ENCODE measurements at places on chromosomes 11 and 22.

- DNase-seq = no peak
Measured at GRCh38 chr11:126634963-126635362, 279.5 kb downstream of the ST3GAL4 start.

- peak; percentile 82 for DNase-seq
Measured at GRCh38 chr11:95067039-95067840, 521 bp downstream of the SRSF8 start.

DNA sequence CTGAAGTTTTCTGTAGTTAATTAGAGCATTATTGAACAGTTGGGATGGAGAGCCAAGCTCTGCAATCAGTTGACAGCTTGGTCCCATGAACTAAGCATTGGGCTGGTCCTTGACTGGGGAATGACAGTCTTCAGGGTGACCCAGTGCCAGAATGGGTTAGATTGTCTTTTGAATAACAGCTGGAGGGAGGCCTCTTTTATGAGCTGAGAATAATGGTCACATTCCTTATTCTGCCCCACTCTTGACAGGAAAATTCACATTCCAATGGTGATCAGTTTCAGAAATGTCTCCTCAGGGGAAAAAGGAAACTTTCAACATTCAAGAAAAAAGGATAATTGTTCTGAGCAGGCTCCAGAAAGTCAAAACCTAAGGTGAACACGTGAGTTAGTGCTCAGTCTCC lies 113.9 kb downstream of the KIRREL3 start:
- no peak for DNase-seq

DNA sequence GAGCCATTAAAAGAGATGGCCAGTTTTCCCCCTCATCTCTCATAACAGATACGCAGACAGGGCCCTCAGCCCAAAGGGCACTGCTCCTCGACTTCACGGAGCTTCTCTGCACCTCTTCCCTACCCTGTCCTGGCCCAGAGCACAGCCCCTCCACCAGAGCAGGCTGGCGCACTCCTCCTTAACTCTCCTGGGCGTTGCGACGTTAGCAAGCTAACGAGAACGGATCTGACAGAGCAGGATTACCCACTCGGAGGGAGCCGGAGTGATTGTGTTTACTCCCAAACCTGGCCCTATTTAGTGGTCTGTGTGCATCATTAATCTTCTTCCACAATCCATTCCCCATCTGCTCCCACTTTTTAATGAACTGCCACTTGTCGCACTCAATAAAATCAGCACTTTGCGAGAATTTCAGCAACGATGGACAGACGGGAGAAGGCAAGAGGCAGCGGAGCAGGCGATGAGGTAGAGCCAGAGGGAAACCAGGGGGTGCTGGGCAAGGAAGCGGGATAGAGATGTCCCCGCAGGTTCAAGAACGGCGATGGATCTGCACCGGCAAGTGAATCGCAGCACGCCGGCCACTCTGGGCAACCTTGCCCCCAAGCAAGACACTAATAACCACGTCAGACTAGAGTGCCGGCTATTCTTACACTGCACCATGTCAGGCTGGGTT lies 159.4 kb downstream of the BUD13 start:
- no peak for DNase-seq

GRCh38 chr11:3916962-3917361 lies 61.5 kb downstream of the STIM1 start:
- DNase-seq = peak; percentile 24

- no peak for DNase-seq
Measured at GRCh38 chr11:20120134-20120925, 39.9 kb downstream of the DBX1 start.

- DNase-seq = no peak
Measured at GRCh38 chr22:27467711-27468110, 333.8 kb downstream of the MN1 start.

- DNase-seq = no peak
Measured at GRCh38 chr22:46728470-46728869, 9.6 kb downstream of the CERK start.

- peak; percentile 21 for DNase-seq
Measured at GRCh38 chr11:22792497-22792896, 37.1 kb downstream of the SVIP start.

GRCh38 chr22:42787357-42787736 lies 66.7 kb upstream of the A4GALT start:
- DNase-seq = no peak

GRCh38 chr11:10379426-10379825 lies 74.6 kb downstream of the ADM start:
- no peak for DNase-seq

DNA sequence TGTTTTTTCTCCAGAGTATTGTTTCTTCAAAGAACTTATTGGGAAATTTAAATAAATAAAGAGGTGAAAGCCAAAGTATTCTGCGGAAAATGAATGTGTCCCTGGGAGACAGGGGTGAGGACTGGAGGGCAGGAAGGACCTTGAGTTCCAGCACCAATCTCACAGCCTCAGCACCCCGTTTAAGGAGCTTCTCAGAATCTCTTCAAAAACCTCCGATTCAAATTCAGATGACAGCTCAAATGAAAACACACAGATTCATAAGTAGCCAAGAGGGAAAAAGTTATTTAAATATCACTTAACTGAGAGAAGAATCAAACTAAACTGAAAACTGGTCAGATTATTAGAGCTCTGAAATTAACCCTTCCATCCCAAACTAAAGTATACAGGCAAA lies 12.5 kb downstream of the MTMR2 start:
- no peak for DNase-seq

- DNase-seq = no peak
Measured at GRCh38 chr11:103959279-103959942, 77.0 kb upstream of the DDI1 start.

DNA sequence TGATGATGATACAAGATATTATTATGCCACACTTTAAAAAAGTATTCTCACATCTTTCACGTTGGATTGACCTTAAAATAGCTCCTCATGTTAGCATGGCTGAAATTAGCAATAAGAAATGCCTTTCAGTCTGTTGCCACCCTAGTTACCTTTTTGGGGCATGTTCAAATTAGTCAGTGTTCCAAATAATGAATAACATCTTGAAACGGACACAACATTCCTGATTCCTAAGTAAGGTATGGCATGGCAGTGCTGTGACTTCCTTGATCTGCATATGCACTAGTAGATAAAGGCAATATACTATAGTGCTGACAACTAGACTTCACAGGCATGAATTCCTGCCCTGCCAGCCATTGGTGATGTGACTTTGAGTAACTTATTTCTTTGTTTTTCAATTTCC lies 914.5 kb downstream of the METTL15 start:
- DNase-seq = no peak

DNA sequence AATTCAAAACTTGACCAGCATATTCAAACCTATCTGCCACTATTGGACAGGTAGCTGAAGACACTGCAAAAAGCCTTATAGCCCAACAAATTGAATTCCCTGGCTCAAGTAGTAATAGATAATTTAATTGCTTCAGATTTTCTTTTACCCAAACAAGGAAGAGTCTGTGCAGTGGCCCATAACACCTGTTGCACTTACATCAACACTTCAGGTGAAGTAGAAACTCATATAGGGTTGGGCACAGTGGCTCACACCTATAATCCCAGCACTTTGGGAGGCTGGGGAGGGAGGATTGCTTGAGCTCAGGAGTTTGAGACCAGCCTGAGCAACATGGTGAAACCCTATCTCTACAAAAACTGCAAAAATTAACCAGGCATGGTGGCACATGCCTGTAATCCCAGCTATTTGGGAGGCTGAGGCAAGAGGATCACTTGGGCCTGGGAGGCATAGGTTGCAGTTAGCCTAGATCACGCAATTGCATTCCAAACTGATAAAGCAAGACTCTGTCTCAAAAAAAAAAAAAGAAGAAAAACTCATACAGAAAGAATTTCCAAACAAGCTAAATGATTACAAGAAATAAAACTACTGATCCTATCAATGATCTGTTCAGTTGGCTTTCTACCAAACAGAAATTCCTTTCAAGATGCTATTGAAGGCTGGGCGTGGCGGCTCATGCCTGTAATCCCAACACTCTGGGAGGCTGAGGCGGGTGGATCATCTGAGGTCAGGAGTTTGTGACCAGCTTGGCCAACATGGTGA lies 9.5 kb downstream of the FOLR3 start:
- DNase-seq = no peak

DNA sequence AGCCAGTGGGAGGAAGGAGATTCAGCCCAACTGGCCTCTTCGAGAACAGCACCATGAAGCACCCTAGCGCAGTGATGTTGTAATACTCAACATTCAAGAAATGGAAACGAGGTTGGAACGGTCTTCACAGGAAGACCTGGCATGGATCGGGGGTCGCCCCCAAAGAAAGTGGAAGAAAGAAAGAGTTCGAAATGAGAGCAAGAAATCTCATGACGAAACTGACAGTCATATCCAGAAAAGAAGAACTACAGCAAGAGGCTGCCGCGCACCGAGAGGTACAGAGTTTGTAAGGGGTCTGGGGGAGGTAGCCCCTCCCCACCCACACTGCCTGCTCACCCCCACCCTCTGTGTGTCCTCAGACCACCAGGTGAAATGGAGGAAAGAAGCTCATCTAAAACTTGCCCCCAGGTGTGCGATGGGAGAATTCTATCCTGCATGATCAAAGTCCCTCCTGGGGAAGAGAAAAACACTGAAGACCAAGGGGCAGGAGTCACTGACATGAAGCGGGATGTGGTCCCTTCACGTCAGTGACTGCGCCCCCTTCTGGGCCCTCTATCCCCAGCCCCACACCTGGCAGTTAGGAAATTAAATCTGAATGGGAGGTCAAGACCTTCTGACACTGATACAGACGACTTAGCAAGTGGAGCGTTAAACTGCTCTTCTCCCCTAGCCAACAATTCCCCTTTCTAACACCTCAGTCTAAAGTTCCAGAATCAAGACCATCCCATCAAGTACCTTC lies 52.9 kb upstream of the SPATA19 start:
- DNase-seq = no peak

GRCh38 chr22:36619797-36620399 lies 83.7 kb downstream of the CACNG2 start:
- DNase-seq = no peak

GRCh38 chr22:41315586-41315985 lies 14.3 kb downstream of the ZC3H7B start:
- no peak for DNase-seq

DNA sequence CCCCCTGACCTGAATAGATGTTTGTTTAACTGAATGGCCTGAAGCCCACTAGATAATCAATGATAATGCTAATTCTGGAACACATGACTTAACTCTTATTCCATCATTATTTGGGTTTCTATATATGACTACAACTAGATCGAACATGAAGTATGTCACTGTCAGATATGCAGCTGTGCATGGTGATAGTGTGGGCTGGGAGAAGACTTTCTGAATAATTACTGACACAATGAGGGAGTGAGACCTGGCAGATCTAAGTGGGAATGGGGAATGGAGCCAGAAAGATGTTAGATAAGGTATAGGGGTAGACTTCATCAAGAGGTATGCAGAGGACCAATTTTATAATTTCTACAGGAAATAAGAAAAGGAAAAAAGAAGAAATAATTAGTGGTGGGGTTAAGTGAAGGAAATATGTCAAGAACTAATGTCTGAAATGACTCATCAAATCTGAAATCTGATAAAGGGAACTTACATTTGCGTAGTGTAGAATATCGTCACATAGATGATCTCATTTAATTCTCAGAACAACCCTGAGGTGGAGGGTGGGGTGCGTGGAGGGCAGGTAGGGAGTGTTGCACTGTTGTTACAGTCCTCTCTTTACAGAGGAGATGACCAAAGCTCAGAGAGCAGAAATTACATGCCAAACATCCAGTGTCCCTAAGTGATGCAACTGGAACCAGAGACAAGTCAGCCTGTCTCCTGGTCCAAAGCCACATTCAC lies 68.2 kb upstream of the EED start:
- peak; percentile 85 for DNase-seq

- no peak for DNase-seq
Measured at GRCh38 chr11:6210274-6210955, 5.1 kb downstream of the C11orf42 start.

- peak; percentile 64 for DNase-seq
Measured at GRCh38 chr22:22342697-22343580, 98.4 kb downstream of the VPREB1 start.

DNA sequence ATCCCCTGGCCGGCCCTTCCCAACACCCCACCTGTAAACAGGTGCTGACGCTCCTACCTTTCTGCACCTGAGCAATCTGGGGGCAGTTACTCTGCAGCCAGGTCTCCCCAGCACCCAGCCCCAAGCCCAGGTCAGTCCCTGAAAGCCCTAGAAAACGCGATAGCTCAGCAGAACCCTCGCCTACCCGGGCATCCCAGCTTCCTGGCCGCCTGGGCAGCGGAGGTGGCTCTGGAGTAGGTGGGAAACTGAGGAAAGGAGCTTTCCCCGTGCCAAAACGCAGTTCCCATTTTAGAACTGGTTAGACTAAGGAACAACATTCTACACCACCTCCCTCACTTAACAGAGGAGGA lies 445 bp downstream of the SYTL2 start:
- DNase-seq = no peak

DNA sequence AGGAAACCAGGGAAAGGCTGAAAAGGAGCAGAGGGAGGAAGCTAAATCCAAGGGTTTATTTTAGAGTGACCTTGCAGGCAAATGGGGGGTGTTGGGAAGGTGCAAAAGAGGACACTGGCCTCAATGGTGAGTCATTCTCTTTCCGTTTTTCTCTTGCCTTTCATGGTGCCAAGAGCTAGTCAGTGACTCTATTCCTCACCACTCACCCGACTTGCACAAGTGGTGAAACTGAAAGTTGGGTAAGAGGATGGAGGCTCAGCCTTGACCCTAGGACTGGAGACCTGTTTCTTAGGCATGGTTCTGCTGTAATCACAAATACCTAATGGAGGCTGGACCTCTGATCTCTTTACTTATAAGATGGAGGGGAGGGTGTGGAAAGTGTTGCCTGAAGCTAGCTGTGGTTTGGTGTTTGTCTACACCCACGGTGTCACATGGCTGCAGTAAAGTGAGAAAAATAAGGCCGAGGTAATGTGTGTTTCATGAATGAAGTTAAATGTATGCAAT lies 67.3 kb upstream of the CREB3L1 start:
- DNase-seq = no peak

DNA sequence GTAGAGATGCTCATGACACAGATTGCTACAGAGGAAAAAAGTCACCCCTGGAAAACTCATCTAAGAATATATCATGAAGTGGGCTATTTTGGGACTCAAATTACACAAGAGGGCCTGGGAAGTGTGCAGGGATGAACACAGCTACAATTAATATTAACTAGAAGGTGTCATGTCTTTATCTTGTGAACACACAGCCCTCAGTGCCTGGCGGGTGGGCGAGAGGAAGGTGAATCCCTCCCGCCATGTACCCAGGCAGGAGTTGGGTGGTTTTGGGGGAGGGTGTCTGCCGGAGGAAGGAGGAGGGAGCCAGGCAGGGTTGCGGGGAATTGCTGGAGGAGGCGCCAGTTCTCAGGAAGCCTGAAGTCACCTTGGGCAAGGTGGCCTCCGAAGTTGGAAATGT lies 5.1 kb upstream of the FAM83F start:
- no peak for DNase-seq

GRCh38 chr11:134226806-134227325 lies 2.4 kb downstream of the VPS26B start:
- DNase-seq = no peak

DNA sequence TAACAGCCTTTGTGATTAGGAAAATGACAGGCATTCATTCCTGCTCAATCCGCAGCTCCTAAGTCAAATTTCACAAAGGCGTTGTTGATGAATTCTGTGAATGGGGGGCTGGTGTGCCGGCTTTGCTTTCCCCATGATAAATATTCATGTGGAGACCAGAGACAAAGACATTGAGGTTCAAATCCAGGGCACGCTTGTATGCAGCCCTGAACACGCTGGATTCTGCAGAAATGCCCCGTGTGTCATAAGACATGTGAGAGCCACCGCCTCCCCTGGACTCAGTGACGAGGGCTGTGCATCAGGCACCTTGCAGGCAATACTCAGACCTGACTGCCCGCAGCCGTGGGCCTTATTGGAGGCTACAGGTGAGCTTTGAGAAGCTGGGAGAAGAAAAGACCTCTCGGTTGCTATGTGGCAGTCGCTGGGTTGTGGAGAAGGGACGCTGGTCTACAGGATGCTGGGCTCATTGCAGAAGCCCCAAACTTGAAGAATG lies 906.2 kb downstream of the BRD1 start:
- DNase-seq = no peak
